ENCODE measurements at places on chromosomes 6 and 20.

DNA sequence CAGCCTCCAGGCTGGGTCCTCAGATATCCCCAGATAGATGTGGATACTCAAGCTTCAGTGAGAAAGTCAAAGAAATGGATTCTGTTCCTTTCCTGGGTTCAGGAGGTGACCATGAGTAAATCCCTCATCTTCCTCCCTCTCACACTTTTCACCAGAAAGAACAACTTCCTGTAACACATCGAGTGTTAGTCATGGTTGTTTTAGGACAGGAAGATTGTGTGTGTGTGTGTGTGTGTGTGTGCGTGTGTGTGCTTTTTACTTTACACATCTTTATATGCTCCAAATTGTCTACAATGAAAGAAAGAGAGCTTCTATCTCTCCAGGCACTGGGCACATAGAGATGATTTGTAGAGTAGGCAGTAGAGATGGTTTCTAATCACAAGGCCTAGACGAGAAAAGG lies 139.9 kb downstream of the TBXT start:
- DNase-seq, result no peak

- DNase-seq, result no peak
These were observed 28.6 kb downstream of the RALY start for GRCh38 chr20:34022151-34022838.

- no peak for DNase-seq
These were observed 42.8 kb downstream of the MAP3K5 start for GRCh38 chr6:136749359-136749997.

GRCh38 chr20:49098136-49098535 lies 52.0 kb downstream of the CSE1L start:
- no peak for DNase-seq

DNA sequence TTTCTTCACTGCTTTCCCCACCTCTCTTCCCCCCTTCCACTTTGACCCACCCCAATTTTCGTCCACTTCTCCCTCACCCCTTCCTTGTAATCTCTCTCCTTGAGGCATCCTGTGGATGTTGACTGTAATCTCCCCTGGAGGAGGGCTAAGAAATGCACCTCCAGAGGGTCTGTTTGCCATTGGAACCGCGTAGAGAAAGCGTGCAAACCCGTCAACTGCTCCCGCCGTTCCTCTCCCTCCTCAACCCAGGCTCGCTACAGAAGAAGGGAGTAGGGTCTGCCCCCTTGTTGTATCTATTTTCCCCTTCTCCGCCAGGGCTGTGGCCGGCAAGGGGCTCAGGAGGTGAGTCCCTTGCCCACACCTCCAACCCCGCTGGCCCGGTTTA lies 502 bp upstream of the HTR1E start:
- no peak for DNase-seq

GRCh38 chr20:58829531-58829941 lies 21.2 kb downstream of the GNAS-AS1 start:
- no peak for DNase-seq

DNA sequence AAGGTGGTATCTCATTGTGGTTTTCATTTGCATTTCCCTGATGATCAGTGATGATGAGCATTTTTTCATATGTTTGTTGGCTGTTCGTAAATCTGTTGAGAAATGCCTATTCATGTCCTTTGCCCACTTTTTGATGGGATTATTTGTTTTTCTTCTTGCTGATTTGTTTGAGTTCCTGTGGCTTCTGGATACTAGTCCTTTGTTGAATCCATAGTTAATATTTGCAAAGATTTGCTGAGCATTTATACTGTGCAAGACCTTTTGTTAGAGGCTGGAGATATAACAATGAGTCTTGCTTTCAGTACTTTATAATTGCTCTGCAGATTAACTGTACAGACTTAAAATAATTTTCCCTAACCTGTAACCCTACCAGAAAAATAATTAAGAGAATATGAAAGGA lies 35.6 kb downstream of the PDE7B start:
- DNase-seq, result no peak

DNA sequence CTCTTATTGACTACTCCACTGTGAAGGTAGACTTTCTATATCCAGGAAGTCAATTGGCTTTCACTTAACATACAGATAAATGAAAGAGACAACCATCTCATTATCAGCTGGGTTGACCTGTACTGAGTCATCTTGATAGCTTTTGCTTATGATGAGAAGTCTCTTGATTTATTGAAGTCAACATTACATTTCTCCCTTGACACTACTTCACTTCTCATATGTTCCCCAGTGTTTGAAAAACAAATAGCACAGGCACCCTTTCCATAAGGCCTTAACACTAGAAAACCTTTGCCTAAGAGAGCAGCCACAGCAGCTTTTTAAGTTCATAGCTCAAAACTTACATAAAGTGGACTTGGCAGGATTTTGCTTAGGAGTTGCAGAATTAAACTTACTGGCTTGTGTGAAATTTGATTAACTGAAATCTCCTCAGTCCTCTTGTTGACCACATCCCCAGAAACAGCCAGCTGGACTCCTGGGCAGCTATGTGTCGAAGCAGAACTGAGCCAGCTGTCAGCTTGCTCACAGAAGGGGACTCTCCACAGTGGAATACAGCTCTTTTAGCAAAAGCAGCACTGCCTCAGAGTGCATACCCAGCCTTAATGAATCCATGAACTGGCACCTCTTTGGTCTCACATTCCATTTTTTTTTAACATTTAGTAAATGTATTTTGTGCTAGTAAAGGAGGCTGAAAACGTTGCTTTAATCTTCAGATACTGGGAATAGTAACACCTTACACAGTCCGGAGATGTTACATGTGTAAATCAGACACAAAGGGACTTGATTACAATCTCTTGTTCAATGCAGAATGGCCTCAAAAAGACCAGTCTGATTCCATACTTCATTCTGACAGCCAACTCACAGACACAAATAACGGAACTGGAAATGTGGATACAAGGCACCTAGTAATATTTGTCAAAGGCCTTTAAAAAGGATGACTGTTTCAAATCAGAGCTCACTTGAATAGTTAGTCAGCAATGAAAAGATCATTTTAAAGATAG lies 1532.7 kb downstream of the HACE1 start:
- no peak for DNase-seq

- DNase-seq, result no peak
These were observed 62.1 kb downstream of the FOXO3 start for GRCh38 chr6:108622641-108623298.

DNA sequence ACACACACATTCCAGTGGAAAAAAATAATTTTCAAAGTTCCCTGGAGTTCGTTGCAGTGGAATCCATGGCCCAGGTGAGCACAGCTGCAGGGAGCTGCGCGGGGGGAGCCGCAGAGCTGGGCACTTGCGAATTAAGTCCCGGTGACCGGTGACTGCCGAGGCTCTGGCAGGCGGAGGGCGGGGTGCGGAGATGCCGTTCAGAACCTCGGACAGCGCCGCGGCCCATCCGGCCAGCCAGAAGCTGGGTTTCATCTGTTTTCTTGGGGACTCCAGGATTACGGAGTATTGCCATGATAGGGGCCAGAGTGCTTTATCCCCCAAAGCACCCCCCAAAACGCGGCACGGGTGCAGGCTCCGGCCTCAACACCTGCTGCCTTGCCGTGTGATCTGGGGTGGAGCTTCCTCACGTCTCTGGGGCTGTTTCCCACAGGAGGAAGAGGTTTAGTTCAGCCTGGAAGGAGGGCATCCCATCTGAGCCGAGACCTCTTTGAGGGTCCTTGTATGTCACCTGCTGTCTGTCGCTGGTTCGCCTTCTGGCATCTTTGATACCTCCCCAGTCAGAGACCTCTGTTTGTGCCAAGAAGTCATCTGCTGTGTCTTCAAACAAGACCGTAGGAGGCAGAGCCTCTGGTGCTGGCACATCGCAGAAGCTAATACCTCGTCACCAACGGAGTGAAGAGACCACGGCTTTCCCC lies 99.4 kb downstream of the YTHDF1 start:
- no peak for DNase-seq

GRCh38 chr6:15956205-15957106 lies 172.4 kb upstream of the MYLIP start:
- DNase-seq, result no peak

DNA sequence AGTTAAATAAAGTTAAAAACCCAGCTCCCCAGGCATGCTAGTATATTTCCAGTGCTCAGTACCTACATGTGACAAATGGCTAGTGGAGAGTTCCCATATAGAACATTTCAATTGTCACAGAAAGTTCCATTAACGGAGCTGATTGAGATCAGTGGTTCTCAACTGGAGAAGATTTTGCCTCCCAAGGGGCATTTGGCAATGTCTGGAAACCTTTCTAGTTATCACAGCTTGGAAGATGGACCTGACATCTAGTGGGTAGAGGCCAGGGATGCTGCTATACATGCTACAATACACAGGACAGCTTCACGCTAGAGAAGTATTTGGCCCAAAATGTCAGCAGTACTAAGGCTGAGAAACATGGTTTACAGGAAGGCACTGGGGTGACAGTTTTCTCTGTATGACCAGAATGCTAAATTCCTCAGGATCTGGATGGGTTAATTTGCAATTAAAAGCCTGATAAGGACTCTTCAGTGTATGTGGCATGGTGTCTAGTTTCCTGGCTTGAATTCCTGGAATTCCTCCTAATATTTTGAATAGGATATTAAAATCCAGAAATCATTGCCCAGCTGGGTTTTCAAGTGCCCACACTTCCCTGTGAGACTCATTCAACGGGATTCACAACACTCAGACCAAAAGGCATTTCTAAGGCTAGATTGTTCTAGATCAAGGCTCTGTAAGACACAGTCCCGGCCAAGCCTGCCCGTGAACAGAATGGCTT lies 84.7 kb upstream of the SALL4 start:
- no peak for DNase-seq

- DNase-seq, result no peak
These were observed 289.4 kb downstream of the PHACTR1 start for GRCh38 chr6:13005994-13006393.

GRCh38 chr20:59835057-59835447 lies 98.4 kb downstream of the SYCP2 start:
- DNase-seq, result no peak

DNA sequence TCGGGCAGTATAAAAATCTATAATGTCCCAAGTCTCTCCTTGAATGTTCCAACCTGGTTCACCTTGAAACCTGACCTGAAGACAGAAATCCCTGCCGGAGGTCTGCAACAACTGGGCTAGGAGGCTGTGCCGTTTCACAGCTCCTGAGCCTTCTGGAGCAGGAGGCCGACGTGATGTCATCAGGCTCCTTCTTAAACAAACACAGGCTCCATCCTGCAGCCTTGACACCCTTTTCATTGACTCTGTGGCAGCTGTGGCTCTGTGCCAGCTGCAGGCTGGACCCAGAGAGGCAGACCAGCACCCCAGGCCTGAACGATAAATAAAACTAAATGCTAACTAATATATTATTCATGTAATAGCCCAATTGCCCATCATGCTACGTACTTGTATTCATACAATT lies 483.9 kb downstream of the CD83 start:
- DNase-seq, result no peak

GRCh38 chr6:79869184-79869583 lies 78.2 kb downstream of the ELOVL4 start:
- DNase-seq, result no peak

DNA sequence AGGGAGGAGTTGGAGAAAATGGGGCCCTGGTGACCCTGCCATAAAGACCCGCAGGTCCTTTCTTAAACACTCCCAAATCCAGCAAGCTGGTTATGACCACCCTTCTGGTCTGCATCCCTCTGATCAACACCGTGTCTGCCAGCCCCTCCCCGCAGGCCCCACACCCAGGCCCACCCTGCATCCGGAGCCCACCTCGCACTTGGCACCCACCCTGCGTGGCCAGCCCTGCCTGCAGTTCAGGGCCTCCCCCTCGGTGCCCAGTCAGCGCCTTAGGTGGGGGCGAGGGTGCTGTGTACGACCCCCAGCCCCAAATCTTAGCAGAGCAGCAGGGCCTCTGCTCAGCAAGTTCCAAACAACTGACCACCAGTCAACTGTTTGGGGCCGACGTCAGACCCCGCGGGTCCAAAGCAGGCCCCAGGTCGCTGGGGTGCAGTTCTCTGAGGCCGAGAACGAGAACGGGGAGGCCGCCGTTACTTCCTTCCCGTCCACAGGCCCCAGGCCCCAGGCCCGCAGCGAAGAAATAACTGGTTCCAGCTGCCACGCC lies 1.2 kb downstream of the ACSS1 start:
- DNase-seq, result no peak

DNA sequence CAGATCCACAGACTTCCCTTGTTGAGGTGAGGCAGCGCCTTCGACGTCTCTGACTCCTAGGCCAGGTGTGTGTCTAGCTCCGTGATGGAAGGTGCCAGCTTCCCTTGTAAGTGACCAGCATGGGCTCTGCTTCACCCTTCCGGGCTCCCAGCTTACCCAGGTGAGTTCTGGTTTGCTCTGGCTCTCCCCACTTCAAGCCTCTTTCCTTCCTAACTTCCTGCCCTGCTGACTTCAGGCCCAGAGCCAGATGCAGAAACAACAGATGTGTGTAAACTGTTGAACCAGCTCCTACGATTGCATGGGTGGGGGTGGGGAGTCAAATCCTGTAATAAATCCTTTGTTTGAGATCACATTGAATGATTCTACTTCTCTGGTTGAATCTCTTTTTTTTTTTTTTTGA lies 51.6 kb upstream of the BMP6 start:
- DNase-seq, result no peak

DNA sequence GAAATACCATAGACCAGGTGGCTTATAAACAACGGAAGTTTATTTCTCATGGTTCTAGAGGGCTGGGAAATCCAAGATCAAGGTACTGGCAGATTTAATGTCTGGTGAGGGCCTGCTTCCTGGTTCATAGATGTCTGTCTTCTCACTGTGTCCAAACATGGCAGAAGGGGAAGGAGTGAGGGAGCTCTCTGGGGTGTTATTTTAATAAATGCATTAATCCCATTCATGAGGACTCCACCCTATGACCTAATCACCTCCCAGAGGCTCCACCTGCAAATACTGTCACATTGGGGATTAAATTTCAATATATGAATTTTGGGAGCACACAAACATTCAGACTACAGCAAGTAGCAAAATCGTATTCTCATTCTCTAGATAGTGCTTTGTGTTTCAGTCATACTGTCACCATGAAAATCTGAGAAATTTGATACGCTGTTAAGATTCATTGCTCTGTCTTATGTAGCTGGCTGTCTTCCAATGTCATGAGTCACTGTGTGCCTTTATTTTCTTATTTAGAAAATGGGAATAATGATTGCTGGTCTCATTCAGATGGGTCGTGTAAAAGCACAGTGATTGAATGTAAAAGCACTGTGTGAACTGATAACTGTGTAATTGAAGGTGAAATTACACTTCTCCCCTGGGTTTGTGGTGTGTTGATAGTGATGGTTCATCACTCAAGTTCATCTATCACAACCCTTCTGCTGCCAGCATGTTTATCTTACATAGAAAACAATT lies 8.9 kb upstream of the ERVFRD-1 start:
- DNase-seq, result no peak

GRCh38 chr6:142845624-142846458 lies 99.1 kb downstream of the HIVEP2 start:
- no peak for DNase-seq

DNA sequence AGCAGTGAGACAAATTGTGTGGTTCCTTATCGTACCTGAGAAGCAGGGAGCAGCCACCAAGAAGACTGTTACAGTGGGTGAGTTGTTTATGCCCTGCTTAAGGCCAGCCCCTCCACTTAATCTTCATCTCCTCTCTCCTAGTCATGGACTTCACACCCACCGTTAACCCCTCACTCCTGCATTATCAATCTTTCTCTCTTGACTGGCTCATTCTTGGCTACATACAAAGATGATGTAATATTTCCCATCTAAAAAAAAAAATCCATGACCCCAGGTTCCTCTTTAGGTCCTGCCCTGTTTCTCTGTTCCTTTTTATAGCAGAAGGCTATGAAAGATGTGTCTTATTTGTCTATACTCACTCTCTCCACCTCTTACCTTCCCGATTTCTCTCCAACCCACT lies 72.4 kb downstream of the SHLD1 start:
- DNase-seq, result no peak

GRCh38 chr6:111823831-111824607 lies 49.2 kb downstream of the FYN start:
- no peak for DNase-seq
